ENCODE measurements at places on chromosomes 13 and 19.

GRCh38 chr13:87130423-87130822 lies 540.7 kb upstream of the SLITRK5 start:
- no peak for DNase-seq

DNA sequence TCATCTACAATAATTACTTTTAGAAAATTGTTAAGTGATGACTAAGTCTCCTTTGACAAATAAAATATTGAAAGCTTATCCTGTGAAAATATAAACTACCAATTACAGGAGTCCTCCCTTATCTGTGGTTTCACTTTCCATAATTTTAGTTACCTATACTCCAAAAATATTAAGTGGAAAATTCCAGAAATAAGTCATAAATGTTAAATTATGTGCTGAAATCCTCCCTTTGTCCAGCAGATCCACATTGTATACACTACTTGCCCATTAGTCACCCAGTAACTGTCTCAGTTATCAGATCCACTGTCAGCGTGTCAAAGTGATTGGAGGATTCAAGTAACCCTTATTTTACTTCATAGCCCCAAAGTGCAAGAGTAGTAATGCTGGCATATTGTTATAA lies 98.1 kb downstream of the SERP2 start:
- no peak for DNase-seq

DNA sequence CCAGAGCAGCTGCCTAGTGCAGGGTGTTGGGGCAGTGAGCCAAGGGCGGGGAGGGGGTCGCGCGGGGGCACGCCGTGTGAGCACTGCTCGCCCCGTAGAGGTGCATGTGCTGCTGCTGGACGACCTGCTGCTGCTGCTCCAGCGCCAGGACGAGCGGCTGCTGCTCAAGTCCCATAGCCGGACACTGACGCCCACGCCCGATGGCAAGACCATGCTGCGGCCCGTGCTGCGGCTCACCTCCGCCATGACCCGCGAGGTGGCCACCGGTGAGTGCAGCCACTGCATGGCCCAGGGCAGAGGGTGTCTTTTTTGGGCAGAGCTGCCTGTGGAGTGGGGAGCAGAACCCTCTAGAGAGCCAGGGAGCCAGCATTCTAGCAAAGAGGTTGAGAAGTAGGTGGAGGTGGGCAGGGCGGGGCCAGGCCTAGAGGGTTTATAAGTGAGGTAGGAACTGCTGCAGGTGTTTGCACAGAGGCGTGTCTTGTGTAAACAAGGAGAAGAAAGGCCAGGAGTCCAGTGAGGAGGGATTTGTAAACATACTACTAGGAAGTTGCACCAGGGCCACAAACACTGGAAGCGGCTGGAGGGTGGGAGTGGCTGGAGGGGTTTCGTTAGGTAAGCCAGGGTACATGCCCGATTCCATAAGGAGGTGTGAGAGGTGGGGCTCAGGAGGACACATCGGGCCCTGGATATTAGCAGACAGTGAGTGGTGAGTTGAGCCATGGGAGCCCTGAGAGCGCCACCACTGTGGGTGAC lies 21.3 kb downstream of the ARHGEF1 start:
- no peak for DNase-seq

DNA sequence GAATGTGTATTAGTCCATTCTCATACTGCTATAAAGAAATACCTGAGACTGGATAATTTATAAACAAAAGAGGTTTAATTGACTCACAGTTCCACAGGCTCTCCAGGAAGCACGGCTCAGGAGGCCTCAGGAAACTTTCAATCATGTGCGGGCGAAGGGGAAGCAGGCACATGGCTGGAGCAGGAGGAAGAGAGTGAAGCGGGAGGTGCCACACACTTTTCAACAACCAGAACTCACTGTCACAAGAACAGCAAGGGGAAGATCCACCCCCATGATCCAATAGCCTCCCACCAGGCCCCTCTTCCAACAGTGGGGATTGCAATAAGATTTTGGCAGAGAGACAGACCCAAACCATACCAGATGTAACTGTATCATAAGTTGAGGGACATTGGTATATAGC lies 72.7 kb downstream of the IRS2 start:
- no peak for DNase-seq

DNA sequence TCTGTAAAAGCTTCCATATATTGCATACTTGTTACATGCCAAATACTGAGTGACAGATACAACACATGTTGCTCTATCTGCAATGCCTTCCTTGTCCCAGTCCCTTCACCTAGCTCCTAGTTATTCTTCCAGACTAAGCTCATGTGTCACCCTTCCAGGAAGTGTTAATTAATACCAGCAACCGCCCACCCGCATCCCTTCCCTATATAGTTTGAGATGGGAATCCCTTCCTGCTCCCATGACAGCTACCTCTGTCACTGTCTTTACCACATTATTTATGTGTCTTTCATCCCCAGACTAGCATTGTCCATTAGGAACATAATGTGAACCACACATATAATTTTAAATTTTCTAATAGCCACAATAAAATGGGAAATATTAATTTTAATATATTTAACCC lies 49.5 kb upstream of the FRY start:
- DNase-seq = no peak

DNA sequence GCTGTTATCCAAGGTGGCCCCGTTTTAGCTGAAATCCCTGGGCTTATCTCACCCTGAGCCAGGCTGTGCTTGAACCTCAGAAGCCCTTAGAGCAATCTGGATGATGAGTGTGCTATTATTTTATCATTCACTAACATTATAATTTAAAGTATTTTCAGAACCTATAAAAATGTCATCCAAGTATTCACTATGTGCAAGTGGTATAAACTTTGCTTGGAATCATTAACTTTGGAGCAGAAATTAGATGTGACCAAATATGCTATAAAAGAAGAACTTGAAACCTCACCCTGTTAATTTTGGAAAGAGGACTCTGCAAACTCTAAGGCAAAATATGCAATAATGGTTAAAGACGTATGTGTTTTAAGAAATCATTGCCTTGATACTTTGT lies 147.5 kb downstream of the USP12 start:
- DNase-seq = no peak

- DNase-seq = no peak
Measured at GRCh38 chr19:33399081-33399744, 25.7 kb downstream of the CEBPG start.

DNA sequence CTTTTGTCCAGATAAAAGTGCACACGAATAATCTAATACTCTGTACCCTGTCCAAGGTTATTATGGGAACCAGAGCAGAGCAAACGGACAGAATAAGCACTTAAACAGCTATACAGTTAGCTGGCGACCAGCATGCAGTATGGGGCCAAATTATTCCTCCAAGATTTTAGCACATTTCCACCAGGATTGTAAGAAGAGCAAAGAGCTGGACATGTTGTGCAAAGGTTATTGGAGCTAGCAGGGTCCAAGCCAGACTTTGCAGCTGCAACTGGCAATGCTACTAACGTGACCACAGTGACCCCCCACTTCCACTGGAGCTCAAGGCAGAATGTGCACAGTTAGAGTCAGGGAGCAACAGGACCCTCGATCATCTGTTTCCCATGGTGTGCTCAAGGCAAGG lies 89.9 kb downstream of the COL4A1 start:
- DNase-seq = no peak

GRCh38 chr13:45748941-45749759 lies 47.0 kb downstream of the CBY2 start:
- DNase-seq = no peak

DNA sequence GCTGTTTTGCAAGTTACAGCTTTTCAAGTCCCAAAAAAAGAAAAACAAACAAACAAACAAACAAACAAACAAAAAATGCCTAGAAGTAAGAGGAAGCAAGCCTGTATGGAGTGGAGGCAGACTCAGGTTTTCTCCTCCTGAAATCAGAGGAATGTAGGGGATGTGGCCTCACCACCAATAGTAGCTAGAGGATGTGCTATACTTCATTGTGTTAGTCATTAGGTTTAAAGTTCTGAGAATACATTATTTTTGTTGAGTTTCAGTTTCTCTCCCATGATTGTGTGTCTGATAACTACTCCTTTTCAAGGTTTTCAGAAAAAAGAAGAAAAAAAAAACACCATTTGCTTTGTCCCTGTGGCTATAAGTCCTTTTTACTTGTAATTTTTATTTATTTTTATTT lies 524.5 kb downstream of the GPC6 start:
- no peak for DNase-seq
